ENCODE measurements at places on chromosomes 5 and 9.

GRCh38 chr5:40029711-40030495 lies 605.1 kb upstream of the DAB2 start:
- DNase-seq: no peak

DNA sequence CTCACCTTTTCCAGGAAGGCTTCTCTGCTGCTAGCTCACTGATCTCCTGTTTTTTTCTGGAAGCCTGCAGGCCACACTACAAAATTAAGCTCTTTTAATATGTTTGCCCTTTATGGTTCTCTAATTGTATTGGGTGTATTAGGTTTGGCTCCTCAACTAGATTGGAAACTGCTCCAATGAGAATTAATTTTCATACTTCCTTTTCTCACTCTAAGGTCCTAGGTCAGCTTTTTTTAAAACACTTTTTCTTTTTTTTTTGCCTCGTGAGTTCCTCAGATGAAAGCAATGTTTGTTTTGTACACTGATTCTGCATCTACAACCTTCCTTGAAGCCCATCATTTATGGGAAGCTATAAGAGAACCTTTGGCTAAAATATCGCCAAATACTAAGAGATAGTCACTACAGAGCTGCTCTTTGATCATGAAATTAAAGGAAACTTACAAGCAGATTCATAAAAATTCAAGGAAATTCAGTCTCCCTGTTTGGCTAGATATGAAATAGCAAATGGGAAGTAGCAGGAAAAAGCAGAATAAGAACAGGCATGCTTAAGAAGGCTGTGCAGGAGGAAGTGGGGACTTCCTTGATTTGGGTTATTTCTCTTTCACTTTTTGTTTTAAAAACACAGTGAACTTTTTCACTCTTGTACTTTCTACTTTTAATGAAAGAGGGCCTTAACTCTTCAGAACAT lies 55.2 kb upstream of the FYB1 start:
- DNase-seq: no peak

DNA sequence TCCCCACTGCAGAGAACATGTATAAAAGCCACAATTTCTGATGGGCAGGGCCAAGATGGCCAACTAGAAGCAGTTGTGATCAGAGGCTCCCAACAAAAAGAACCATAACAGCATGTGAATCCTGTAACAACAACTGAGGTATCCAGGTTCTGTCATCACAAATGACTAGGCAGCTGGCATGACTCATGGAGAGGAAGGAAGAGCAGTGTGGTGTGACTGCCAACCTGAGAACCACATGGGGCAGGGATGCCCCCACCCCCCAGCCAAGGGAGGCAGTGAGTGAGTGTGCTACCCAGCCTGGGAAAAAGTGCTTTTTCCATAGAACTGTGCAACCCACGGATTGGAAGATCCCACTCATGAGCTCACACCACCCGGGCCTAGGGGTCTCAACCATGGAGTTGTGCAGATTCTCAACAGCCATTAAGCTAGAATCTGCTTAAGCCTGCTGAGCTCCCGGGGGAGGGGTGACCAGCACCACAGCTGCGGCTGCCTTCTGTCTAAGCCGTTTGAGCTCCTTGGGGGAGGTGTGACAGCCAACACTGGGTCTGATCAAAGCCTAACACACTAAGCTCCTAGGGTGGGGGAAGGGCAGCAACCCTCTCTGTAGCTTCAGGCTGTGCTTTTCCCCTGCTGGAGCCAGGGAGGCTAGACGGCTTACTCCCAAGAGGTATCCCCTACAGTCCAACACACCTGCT lies 80.1 kb upstream of the DMAC1 start:
- DNase-seq: no peak

GRCh38 chr5:124227914-124228313 lies 518.5 kb downstream of the ZNF608 start:
- DNase-seq: no peak

DNA sequence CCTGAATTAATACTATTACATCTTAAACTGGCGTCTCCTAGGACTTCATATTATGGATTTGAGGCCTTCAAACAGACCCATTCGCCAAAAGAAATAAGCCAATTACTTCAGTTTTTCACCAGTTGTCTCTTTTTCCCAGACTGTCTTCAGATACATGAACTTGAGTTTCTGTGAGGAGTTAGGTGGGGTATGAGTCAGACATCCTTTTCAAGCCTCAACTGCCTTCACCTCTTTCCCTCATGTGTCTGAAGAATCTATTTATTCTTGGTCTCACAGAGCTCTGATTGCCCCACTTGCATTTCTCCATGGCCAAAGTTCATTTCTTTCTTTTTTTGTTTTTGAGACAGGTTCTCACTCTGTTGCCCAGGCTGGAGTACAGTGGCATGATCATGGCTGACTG lies 12.5 kb downstream of the WNT8A start:
- DNase-seq: no peak

- no peak for DNase-seq
Observed at GRCh38 chr9:120841930-120842684, 615 bp downstream of the PSMD5 start.

DNA sequence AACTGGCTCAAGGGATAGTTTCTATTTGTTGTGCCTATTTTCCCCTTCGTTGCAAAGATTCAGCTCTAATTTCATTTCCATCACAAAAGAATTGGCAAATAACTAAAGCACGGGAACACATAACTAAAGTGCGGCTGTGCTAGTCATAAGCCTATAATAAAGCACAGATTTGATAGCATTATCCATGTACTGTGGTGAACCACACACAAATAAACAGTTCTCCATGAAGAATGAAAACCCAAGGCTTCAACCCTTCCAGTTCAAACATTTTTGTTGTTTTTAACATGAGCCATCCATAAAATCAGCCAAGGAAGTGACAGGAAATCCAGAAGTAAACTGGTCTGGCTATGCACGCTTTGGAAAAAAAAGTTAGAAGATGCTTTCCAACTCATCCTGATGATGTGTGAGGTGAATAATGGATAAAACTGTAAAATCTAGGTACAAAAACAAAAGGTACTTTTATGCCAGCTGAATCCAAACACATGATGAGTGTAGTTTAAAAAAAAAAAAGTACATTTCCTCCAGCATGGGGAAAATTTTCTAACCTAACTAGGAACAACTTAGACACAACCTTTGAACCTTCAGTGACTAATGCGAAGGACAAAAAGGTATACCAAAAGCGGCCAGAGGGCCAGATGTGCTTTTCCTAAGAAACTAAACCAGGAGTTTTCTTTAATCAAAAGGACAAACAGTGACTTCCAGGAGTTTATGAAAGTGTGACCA lies 10.2 kb downstream of the ZNF608 start:
- DNase-seq: no peak

- no peak for DNase-seq
Observed at GRCh38 chr9:116160676-116161571, 7.3 kb downstream of the PAPPA start.

DNA sequence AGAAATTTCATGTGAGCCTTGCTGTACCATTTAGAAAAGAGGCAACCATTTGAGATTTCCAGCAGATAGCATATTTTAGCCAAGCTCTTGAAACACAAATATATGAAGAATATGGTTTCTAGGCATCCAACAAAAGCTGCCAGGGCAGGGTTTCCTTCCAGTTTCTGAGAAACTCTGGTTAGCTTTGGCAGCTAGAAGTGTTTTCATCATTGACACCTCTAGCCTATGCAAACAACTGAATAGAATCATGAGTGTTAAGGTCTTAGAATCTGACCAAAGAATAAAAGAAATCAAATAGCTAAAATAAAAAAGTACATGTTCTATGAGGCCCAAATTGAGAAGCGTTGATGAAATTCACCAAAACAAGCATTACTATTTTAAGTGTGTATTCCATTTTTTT lies 188.1 kb downstream of the TMEM167A start:
- DNase-seq: no peak

DNA sequence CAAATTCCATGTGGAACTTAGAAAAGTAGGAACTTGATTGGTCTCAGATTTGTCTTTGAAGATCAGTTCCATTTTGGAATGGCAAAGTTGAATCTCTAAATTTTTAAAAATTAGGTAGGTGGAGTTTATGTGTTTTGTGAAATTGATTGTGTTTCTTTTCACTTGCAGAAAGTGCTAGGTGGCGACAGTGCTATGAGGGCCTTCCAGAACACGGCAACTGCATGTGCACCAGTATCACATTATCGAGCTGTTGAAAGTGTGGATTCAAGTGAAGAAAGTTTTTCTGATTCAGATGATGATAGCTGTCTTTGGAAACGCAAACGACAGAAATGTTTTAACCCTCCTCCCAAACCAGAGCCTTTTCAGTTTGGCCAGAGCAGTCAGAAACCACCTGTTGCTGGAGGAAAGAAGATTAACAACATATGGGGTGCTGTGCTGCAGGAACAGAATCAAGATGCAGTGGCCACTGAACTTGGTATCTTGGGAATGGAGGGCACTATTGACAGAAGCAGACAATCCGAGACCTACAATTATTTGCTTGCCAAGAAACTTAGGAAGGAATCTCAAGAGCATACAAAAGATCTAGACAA lies 2.8 kb downstream of the PHAX start:
- no peak for DNase-seq

DNA sequence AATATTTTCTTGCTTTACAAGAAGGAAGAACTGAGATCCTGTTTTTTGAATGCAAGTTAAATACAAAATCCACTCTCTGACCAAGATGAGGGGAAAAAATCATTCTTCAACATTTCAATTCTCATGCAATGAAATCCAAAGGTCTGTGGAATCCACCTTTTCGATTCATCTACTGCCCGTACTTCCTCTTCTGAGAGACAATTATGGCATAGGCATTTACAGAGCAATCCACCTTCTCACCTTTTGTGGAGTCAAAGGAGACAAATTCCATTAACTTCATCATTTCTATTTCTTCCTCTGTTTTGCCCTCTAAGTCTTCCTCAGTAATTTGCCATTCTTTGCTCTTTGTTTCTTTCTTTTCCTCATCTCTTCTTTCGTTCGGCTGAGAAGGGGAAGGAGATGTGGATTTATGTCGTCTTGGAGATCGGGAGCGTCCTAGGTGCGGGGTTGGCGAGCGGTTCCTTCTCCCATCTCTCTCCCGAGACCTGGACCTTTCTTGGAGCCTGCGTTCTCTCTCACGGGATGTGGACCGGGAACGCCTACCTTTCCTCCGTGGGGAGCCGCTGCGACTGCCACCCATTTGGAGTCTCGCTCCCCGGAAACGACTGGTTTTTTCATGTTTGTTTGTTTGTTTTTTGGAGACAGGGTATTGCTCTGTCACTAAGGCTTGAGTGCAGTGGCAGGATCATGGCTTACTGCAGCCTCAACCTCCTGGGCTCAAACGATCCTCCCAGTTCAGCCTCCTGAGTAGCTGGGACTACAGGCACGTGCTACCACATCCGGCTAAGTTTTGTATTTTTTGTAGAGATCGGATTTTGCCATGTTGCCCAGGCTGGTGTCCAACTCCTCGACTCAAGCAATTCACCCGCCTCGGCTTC lies 24.3 kb upstream of the AFF4 start:
- DNase-seq: no peak

- no peak for DNase-seq
Observed at GRCh38 chr5:128436749-128437188, 101.3 kb downstream of the FBN2 start.

DNA sequence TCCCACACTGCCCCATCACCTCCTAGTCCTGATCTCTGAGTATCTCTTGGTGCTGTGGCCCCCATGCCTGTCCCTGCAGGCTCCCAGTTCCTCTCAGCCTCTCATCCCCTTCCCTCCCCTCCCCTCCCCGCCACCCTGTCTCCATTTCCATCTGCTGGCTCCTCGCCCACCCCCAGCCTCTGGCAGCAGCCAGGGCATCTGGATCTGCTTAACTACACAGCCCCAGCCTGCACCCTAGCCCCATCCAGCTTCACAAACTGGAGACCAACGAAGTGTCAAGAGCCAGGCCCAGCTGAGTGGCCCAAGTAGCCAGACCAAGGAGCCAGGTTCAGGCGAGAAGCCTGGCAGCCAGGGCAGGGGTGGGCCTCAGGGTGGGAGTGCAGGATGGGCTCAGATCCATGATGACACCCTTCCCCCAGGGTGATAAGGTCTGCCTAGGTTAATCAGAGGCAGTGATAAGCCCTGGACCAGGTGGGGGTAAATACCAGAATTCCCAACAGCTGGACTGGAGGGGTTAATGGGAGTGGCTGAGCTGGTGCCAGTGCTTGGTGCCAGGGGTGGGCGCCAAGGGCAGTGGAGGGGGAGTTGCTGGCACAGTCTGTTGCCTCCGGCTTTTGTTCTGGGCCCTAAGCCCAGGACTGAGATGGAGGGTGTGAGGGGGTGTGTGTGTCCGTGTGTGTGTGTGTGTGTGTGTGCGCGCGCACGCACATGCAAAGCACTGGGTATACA lies 2.5 kb downstream of the IL11RA start:
- no peak for DNase-seq

GRCh38 chr5:111511831-111512374 lies 432 bp downstream of the STARD4 start:
- DNase-seq: no peak

DNA sequence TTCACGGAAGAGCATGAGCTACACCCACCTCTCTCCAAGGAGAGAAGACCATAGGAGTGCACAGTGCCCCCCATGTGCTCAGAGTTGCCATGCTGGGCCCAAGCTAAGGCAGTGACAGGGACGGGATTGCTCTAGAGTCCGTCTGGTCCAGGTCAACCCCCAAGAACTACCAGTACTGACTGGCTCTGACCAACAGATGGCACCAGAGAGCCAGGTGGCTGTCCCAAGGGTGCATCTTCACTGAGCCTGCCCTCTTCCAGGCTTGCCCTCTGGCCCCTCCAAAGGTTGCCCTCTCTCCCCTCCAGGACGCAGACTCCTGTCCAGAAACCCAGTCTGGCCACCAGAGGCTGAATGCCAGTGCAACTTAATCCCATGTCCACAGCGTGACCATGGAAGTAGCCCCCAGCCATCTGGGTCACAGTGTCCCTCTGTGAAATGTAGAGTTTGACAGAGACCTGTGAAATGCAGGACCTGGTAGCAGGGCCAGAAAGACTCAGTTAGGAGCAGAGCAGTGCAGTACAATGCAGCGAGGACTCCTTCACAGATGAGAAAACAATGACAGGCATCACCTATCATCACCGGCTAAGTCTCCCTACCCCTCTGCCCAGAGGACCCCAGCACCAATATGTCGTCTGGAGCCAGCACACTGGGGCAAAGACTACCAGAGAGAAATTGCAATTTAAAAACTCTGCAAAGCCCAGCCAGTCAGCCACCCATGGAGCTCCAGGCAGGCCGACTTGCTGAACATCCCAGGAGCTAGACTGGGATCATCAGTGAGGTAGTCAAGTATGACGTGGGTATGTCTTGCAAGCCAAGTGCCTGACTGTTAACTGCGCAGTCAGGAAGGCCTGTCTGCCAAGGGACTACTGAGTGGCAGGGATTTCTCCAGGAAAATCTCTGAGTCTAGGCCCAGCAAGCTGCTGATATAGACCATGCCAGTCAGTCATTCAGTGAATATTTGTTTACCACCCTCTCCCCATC lies 7.7 kb upstream of the SKP1 start:
- DNase-seq: peak; percentile 39

- no peak for DNase-seq
Observed at GRCh38 chr5:98564836-98565235, 208.6 kb upstream of the RGMB start.
